DMS53 (cell line): ENCODE measurements at places on chromosomes 3 and 15.

GRCh38 chr3:58404396-58404795 lies 29.2 kb downstream of the PDHB start:
- no peak for DNase-seq

GRCh38 chr3:123920868-123921267 lies 36.7 kb upstream of the MYLK start:
- DNase-seq: no peak

DNA sequence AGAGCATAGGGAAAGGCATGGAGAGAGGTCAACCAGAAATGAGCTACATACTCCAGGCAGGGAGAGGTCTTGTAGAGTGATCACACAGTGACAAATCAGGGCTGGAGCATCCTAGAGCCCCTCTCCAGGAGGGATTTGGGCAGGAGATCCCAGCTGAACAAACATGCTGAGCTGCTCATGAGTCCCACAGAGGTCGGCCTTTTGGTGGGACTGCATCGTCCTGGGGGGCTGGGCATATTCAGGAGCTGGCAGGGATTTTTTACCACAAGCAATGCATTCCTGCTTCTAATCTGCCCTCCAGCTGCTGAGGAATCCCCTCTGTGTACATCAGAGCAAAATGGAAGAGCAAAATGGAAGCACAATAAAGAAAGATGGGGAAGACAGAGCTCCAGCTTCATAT lies 94.9 kb downstream of the NTRK3 start:
- no peak for DNase-seq

DNA sequence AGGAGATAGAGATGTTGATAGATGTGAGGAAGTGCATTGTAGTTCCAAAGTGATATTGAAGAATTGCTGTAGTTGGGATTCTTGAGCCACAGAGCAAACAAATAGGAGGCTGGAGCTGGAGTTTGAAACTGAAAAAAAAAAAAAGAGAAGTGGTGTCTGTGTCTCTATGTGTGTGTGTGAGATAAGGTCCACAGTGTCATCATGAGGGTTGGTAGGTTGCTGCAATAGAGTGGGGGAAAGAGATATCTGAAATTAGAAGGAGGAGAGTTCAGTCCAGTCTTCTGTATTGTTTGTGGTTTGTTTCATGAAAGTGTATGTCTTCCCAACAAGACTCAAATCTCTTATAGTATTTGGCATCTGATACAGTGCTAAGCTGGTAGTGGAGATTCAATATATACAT lies 37.3 kb upstream of the CACNA1D start:
- no peak for DNase-seq

- DNase-seq: no peak
Observed at GRCh38 chr3:83438188-83438587, 1520.6 kb upstream of the CADM2 start.

DNA sequence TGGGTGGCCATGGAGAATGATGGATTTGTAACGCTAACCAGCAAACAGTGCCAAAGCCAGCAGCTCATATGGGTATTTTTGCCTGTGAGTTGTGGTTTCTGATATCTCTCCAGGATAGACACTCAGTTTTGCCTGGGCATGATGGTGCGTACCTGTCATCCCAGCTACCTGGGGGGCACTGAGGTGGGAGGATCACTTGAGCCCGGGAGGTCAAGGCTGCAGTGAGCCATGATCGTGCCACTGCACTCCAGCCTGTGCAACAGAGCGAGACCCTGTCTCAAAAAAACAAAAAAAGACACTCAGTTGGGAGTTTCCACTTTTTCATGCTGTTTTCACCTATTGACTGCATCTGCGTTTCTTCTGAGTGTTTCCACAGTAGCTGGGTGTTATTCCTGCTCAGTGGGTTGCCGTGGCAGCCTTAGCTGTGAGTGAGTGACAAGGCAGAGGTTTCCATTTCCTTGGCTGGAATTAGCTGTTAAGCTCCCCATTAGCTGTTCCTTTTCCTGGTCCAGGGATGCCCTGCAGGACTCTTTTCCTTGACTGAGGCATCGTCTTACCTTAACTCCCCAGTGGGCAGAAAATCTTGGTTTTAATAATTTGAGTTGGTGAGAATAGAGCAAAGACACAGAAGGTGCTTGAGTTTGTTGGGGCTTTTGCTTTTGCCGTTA lies 14.2 kb upstream of the RPP14 start:
- no peak for DNase-seq

DNA sequence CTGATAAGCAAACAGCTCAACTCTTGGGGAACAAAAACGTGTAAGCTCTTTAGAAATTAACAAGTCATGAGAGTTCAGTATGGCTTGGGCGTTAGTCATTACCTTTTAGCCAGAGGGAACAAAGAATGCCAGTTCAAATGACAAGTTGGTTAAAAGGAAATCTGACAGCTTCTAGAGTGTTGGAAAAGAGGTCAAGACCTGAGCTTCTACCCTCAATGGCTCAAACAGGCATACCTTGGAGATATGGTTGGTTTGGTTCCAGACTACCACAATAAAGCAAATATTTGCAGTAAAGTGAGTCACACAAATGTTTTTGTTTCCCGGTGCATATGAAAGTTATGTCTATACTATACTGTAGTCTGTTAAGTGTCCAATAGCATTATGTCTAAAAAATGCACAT lies 136.1 kb downstream of the CACNA1D start:
- DNase-seq: peak; percentile 73

GRCh38 chr3:46187876-46188275 lies 20.2 kb downstream of the CCR1 start:
- peak; percentile 12 for DNase-seq

- no peak for DNase-seq
Observed at GRCh38 chr15:74349241-74349778, 18.1 kb downstream of the CYP11A1 start.

DNA sequence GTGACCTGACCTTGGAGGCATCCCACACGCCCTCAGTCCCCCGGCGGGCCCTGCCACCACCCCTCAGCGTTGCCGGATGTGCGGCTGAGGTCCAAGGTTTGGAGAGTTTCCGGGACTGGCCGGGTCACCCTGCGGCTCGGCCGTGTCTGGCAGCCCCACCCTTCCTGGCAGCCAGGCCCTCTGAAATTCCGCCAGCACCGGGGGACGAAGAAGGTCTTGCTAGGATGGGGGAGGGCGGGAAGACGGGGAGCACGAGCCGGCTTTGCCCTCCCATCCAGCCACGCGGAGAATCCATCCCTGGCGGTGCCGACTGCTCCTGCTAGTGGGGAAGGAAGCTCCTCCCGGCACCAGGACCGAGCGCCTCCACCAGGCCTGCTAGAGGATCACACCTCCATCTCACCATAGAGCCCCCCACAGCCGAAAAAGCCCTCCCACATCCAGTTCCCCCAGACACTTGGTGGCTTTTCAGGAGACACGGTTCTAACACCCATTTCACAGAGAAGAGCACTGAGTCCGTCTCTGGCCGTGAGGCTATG lies 81.5 kb downstream of the CPN2 start:
- DNase-seq: no peak

GRCh38 chr3:161231861-161232260 lies 10.8 kb downstream of the NMD3 start:
- DNase-seq: peak; percentile 4

DNA sequence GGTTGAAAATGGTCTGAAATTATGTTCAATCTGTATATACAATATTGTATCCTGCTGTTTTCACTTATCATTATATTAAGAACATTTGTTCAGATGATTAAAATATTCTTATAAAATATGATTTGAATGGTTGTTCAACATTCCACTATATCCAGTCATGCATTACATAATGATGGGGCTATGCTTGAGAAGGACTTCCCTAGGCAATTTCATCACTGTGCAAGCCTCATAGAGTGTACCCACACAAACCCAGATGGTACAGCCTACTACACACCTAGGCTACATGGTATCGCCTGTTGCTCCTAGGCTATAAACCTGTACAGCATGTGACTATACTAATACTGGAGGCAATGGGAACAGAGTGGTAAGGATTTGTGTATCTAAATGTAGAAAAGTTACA lies 30.5 kb downstream of the SLC7A14 start:
- no peak for DNase-seq

GRCh38 chr3:181698263-181698954 lies 13.3 kb upstream of the SOX2 start:
- DNase-seq: no peak

- DNase-seq: no peak
Observed at GRCh38 chr3:45965653-45966052, 22.4 kb downstream of the CXCR6 start.

GRCh38 chr3:45169125-45169904 lies 23.1 kb upstream of the CDCP1 start:
- DNase-seq: no peak

- DNase-seq: no peak
Observed at GRCh38 chr3:77186319-77186718, 146.4 kb downstream of the ROBO2 start.

- peak; percentile 6 for DNase-seq
Observed at GRCh38 chr3:99503350-99503749, 135.0 kb upstream of the COL8A1 start.

DNA sequence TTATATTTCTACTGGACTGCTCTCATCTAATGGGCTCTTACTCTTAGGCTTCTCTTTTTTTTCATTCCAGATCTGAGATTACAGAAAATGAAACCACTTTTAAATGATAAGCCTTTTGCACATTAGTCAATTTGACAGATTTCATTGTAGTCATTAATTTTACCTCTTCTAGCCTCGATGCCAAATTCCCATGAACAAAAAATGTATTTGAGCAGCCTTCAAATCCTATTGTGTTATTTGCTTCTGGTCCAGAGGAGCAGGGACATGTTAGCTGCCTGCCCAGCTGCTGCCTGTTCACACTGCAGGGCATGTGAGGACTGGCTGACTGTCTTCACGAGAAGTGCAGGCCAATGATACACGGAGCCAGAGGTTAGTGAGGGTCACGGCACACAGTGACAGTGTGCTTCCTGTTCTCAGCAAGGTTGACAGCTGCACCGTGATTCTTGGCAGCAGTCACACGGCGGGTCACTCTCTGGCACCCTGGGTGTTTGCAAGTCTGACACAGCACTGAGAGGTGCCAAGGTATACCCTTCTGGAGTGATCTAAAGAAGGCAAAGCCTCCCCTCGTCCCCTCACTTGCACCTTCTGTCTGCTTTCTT lies 40.8 kb downstream of the KAT2B start:
- DNase-seq: peak; percentile 75

DNA sequence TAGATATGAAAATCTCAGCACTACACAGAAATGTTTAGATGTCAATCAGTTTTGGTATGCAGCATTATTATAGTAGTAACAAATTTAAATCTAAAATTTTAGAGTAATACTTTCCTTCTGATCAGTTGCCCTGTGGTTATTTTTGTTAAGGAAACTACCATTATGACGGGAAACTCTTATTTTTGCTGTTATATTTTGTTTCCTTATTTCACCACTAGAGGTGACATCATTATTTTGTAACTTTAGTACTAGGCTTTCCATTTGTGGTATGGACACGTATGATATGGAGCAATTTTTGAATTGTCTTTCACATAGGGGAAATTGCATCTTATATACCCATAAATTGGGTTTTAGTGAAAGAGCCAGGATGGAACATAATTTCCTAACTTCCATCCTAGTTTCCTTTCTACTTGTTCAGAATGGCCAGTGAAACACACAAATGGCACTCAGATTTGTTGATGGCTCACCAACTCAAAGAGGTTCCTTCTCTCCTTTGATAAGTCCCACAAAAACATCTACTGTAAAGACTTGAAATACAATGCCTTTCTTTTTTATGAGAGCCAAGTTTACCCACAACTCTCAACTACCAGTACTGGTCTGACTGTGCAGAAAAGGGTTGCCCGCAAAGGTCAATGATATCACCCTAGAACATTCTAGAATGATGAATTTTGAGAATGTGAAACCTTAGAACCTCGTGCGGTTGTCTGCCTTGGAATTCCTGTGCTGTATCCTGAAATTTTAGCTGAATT lies 19.4 kb upstream of the PPP4R2 start:
- DNase-seq: no peak

DNA sequence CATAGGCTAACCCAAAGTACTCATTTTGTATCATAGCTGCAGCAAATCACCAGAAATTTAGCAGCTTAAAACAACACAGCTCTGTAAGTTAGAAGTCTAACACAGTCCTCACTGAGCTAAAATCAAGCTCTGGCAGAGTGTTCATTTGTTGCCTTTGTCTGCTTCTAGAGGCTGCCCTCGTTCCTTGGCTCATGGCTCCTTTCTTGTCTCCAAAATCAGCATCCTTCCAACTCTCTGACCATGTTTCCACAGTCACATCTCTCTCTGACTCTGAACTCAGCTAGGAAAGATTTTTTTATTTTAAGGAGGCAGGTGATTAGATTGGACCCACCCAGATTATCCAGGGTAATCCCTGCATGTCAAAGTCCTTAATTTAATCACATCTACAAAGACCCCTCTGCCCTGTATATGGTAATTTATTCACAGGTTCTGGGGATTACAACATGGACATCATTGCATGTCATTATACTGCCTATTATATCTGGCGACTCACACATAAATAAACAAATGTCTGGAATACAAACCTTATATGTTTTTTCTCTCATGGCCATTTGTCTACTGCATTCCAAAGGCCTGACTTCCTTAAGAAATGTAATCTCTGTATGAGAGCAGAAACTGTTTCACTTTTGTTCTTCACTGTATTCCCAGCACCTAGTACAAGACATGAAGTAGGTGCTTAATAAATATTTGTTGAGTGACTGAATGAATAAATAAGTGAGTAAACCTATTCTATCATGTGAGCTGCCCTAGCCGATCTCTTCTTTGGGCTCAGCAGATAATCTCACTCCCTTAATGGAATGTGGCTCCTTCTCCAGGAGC lies 15.1 kb upstream of the UACA start:
- DNase-seq: peak; percentile 27

DNA sequence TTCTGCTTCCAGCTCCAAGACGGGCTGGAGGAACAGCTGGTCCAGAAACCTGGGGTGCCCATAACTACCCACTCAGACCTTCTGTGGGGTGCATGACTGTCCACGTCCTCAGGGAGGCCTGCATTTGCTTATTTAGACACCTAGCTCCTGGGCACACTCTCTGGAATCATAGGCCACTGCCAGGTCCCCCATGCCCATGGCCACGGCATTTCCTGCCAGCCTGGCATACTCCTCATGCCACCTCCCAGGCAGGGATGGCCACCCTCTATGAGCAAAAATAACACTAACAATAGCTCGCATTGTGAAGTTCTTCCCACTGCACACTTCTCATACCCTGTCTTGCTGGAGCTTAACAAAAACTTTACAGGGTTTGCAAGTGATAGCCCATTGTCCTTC lies 166.9 kb upstream of the TPM1 start:
- DNase-seq: no peak

DNA sequence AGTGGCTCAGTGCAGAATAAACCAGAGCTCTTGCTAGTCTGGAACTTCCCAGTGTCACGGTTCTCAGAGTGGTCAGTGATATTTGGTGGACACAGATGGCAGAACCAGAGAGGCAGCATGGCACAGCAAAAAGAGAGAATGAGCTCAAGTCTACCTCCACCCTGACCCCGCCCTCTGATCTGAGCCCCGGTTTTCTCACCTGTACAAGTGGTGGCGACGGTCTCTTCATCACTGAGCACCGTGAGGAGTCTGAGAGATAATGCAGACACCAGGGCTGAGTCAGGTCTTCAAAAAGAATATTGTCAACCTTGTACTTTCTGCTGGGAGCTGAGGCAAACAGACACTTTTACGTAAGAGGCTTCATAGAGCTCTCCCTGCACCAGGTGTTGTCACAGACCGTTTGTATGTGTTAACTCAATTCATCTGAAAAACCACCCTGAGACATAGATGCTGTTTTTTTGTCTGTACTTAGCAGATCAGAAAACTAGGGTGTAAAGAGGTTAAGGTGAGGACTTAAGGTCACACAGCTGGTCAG lies 13.2 kb downstream of the FGD5 start:
- DNase-seq: no peak

GRCh38 chr3:173588556-173588955 lies 191.0 kb downstream of the NLGN1 start:
- no peak for DNase-seq

- no peak for DNase-seq
Observed at GRCh38 chr3:14691719-14692118, 16.8 kb downstream of the C3orf20 start.
